Bronchial epithelial cell (primary cell): ENCODE measurements at places on chromosomes 16 and 17.

- DNase-seq: no peak
Observed at GRCh38 chr16:88643644-88643932, 5.2 kb downstream of the IL17C start.

DNA sequence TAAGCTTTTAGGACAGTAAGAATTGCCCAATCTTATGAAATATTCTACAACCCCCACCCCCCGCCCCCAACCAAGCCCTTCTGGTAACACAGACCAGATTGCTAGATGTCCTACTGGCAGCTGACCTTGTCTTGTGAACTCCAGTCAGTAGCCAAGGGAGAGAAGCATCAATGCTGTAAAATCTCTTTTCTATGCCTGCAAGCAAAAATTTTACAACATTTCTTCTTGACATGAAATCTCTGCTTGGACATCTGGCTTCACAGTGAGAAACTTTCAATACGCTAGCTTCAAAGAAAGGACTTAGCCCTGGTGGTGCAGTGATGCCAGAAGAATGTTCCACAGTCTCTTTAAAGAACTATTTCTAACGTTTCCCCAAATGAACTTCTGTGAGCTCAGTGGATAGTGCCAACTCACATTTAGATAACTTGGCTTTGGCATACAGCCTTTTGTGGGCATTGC, 169.3 kb upstream of the AXIN2 start:
- no peak for DNase-seq

DNA sequence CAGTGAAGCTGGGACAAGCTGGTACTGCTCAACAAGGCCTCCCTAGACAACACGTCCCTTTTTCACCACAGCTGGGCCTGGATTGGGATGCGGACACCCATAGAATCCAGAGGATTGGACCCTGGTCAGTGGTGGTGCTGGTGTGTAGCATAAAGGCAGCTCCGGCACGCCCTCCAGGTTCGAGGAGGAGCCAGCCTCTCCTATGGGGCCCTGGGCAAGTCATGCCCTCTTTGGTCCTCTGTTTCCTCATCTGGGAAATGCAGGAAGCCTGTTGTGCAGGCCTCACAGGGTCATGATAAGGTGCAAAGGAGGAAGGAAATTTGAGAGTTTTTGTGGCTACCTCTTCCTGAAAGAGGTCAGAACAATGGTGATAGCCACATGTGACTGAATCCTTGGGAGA, 1741.7 kb downstream of the TP53TG3F start:
- no peak for DNase-seq

GRCh38 chr16:77877712-77878347, 89.5 kb downstream of the VAT1L start:
- DNase-seq: peak; percentile 69

DNA sequence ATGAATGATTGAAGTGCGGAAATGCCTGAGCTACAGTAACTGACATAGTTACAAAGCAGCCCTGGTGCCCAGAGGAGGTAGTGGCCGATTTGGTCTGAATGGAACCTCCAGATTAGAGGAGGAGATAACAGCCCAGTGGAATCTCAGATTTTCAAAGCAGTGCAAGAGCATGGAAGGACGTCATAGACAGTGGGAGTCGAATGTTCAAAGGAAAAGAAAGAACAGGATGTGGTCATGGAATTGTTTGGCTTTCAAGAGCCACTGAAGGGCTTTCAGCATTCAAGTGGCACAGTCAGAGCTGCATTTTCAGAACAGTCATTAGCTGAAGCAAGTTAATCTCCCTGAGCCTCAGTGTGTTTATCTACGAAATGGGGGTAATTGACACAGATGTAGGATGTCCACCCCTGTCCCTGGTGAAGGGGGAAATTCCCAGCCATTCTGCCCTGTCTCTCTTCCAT, 104.6 kb upstream of the CACNG3 start:
- no peak for DNase-seq

- no peak for DNase-seq
Observed at GRCh38 chr17:40558300-40558889, 6.9 kb downstream of the CCR7 start.

DNA sequence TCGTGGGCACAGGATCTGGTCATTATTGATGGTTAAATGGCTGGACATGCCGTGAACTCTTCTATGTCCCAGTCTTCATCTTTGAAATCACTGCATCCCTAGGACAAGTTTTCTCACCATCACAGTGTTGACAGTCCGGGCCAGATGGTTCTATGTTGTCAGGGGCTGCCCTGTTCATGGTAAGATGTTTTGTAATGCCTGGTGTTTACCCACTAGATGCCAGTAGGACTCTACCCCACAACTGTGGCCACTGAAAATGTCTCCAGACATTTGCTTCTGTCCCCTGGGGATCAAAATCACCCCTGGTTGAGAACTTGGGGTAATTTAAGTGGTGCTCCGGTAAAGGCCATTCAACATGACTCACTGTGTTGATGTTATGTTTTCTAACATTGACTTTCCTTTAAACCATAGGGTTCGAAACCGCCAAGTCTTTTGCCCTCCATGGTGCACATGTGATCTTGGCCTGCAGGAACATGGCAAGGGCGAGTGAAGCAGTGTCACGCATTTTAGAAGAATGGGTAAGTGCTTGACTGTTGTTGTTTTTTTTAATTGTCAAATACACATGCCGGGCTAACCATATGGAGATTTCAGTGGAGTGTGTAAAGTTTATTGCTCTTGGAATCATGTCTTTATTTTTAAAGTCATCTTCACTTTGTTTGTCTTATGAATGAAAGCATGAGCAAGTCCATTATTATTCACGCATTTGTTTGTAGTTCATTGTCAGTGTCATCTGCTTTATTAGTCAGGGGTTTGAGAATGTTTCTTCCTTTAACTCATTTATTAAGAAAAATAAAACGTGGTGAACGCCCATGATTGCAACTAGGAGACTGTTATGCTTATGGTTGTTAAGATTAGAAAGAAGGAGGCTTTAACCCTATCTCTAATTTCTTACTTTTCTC, 64.6 kb downstream of the WWOX start:
- DNase-seq: no peak

- peak; percentile 47 for DNase-seq
Observed at GRCh38 chr17:35376245-35376644, 2.8 kb upstream of the SLFN11 start.

- no peak for DNase-seq
Observed at GRCh38 chr17:83080579-83080857, 1.1 kb downstream of the METRNL start.

GRCh38 chr17:69928611-69929010, 146.4 kb upstream of the KCNJ16 start:
- DNase-seq: no peak

DNA sequence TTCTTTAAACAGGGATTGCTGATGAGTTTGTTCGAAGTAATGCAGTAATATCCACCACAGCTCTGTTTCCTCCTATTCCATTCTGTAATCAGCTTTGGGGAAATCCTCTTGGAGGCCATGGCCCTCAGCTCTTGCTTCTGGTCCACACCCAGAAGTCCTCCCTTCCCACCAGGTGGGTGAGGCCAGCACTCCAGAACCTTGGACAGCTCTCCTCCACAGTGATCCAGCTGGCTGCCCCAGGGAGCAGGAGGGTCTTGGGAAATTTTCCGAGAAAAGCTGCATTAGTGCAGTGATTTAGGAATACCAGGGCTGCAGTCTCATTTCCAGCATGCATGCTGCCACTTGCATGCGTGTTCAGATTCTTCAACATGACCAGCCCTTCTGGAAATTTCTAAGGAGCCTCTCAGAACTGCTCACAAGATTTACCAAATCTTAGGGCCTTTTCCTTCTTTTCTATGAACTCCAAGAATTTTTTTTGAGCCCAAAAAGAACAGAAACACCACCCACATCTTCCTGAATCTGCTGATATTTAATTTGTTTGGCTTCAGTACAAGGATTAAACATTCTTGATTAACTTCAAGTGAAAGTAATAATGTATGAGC, 4.2 kb downstream of the SMPD3 start:
- peak; percentile 39 for DNase-seq

- DNase-seq: peak; percentile 84
Observed at GRCh38 chr17:7252176-7253043, at the start of gene ELP5. Gene ELP5 (plus strand): TSS chr17:7252215. CDS start chr17:7252551, 336 bp downstream.

GRCh38 chr17:61322325-61323002, 77.2 kb upstream of the TBX2 start:
- DNase-seq: no peak

- peak; percentile 38 for DNase-seq
Observed at GRCh38 chr17:31068291-31068690, 26.5 kb upstream of the NF1 start.

DNA sequence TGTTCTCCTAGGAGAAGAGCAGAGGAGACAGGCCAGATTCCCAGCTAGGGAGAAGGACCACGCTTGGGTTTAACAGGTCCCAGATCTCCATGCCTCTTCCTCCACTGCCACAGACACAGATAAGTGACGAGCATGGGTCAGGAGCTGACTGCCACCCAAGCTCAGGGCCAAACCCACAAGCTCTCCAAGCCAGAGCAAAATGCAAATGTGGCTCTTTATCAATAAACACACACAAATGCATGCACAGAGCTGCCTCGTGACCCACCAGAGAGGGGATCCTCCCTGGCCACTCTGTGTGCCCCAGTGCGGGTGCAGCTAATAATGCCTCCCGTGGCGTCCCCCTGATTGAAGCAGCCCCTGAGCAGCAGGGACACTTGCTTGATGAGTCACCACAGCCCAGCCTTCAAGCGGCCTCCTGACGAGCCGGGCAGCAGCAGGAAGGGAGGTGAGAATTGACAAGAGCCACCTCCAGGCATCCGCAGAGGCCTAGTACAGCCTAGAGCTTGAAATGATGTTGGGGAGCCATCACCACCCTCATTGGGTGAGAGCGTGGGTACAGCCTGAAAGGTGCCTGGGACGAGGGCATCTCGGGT, 143.9 kb downstream of the CCDC182 start:
- DNase-seq: no peak

- DNase-seq: no peak
Observed at GRCh38 chr17:82061047-82061925, 4.3 kb downstream of the DUS1L start.

- no peak for DNase-seq
Observed at GRCh38 chr16:85580684-85581083, 32.4 kb upstream of the GSE1 start.

DNA sequence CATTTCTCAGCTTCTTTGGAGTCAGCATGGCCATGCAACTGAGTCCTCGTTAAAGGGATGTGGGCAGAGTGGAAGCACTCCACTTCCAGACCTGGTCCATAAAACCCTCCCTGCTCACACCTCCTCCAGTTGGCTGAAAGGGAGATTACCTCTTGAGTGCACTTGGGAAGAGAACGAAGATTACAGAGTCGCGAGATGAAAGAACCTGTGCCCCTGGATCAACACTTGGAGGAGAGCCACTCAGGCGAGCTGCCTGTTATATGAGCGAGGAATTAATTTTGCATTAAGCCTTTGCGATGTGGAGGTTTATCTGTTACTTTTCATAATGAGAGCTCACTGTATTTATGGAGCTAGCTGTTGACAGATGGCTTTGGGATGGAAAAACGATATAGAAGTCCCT, 147.9 kb downstream of the MAF start:
- DNase-seq: no peak

DNA sequence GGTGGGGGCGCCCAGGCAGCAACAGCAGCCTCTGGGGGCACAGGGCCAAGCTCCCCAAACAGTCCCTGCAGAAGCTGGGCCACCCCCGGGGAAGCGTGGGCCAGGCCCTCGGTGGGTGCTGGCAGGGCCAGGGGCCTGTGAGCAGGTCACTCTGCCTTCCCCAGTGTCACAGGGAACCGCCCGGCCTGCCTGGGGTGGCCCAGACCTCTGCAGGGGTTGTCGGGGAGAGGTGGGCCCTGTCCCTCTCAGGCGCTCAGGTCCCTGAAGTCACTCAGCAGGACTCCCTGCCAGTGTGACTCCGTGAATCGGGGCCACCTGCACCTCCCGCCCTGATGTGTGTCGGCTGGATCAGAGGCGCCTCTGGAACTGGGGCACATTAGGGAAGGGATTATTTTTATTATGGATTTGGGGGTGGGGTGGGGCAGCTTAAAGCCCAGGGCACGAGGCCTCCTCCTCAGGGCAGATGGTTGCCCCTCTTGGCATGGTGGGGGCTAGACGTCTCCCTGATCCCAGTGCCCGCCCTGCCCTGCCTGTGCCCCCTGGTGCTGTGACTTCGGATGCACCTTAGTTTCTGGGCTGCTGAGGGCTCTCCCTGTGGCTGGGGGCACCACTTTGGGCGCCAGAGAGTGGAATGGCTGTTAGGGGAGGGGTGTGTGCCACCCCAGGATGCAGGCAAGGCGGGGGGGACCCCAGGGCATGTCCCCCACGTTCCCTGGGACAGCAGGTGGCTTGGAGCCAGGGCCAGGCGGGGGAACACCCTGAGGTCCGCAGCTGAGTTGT, 1.2 kb upstream of the GNG13 start:
- DNase-seq: no peak

DNA sequence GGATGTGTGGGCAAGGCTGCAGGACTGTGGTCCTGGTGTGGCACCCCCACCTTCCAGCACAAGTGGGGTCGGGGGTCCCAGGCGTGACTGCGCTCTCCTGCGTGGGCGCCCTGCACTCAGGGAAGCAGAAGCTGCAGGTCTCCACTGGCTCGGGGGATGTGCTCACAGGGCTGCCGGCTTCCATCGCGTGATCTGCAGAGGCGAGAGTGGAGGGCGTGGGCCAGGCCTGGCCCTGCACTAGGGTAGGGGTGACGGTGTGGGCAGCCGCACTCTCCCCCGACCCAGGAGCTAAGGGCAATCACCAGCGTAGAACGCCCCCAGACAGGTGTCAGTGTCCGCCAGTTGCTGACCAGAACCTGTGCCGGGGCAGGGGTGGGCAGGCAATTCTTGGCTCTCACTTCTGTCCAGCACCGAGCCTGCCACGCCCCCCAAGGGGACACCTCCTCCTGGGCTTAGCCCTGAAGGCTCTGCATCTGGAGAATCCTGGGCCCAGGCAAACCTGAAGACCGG, 32.3 kb downstream of the TNFRSF13B start:
- DNase-seq: no peak

GRCh38 chr17:31722251-31723056, 136.6 kb downstream of the COPRS start:
- DNase-seq: no peak

GRCh38 chr16:58409316-58409973, 17.2 kb downstream of the GINS3 start:
- DNase-seq: peak; percentile 64

DNA sequence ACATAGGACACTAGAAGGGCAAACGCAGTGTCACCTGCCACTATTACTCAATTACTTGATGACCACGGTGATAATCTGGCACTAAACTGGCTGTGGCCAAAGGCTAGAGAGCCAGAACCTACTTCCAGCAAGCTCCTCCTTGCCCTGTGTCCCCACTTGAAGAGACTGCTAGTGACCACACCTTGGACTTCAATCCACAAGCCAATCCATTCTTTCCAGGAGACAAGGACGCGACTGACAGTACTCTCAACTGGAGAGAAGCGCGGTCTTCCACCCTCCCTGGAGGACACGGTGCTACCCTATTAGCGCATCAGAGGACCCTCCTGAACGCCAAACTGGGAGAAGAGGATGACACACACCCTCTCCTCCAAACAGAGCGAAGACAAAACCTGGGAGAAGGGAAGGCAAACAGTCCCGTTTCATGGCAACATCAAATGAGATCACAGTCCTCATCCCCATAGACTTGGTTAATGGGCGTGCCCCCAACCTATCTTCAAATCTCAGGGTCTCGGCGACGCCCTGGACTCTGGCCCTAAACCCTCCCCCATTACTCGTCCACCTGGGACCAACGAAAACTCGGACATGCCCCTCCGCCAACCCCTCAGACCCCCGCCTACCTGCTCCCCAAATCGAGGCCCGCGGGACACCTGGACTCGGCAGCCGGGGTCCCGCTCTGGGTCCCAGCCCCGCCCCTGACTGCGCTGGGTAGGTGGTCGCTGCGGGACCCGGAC, 508 bp downstream of the FLCN start:
- DNase-seq: peak; percentile 37

GRCh38 chr17:31379597-31380205, 11.8 kb upstream of the RAB11FIP4 start:
- DNase-seq: no peak
